ENCODE measurements at places on chromosomes 6 and 20.

DNA sequence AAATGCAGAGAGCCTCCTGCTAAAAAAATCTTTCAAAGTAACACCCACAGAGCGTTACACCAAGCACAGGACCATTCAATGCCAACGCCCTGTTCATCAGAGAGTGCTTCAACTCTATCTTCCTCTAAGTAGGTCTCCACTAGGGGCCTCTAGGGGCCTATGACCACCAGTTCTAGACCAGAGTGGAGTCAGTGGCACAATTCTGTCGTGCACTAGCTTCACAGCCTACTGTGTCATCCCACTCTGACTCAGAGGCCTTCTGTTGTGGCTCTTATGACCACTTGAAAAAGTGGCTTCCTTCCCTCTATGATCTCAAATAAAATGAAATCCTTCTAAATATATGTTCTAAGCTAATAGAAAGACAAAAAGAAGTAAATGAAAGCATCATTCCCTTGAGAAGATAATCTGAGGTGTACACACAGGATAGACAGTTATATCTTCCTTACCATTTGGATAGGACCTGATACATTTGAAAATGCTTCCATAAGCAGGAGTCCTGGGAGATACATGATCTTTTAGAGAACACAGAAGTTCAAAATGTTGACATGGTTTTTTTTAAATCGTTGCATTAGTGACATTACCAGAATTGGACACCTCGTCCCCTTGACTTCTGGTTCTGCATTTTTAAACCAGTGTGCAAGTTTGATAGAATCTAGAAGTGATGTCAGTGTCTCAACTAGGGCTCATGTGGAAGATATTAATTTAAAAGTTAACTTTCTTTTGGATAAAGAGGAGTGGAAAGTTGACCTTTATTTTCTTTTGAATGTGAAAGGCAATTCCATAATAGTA lies 151.9 kb downstream of the SH3BGRL2 start:
- no peak for DNase-seq

- DNase-seq, result no peak
These were observed 54.4 kb upstream of the RBM24 start for GRCh38 chr6:17226786-17227233.

DNA sequence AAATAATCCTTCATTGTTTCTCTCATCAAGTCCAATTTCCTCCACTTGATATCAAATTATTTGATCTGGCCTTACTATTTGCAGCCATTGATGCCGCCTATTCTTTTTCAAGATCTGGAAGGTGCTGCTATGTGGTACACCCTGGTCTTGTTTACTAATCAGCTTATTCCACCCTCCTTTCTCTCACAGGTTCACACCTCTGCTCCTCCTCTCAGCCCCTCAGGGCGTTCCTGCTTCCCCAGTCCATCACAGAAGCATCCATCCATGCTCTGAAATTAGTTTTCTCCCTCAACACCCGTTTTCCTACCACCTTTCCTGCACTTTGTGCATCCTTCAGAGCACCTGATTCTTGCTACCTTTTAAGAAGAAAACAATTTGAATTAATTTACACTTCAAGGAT lies 183.6 kb downstream of the EPHA7 start:
- DNase-seq, result no peak

- no peak for DNase-seq
These were observed 125.2 kb upstream of the MAP3K7 start for GRCh38 chr6:90712114-90712513.

DNA sequence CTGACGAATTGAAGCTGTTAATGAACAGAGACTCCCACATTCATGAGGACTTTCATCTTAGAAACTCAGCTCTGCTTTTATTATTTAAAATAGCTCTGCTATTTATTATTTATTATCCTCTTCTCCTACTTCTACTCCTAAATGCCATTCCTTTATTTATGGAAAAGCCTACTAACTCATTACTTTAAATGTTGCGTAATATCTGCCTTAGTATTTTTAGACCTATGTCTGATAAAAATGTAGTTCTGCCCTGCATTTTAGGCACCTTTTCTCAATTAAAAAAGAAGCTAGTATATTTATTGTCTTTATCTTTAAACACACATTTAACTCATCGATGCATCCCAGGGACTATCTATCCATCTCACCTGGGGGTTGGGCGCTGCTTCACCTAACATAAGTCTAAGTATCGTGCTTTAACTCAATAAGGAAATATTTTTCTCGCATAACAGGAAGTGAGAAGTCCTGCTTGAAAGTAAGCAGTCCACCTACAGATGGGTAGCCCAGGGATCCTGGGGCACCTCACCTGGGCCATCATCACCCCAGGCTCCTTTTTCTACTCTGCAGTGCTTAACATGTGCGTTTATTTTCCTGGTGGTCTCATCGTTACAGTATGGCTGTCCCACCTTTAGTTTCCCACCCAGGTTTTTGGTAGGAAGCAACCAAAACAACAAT lies 31.3 kb upstream of the FAM184A start:
- no peak for DNase-seq

GRCh38 chr6:160750276-160750689 lies 48.2 kb downstream of the PLG start:
- peak; percentile 29 for DNase-seq

- DNase-seq, result no peak
These were observed 16.8 kb downstream of the HLA-B start for GRCh38 chr6:31340228-31340627.

DNA sequence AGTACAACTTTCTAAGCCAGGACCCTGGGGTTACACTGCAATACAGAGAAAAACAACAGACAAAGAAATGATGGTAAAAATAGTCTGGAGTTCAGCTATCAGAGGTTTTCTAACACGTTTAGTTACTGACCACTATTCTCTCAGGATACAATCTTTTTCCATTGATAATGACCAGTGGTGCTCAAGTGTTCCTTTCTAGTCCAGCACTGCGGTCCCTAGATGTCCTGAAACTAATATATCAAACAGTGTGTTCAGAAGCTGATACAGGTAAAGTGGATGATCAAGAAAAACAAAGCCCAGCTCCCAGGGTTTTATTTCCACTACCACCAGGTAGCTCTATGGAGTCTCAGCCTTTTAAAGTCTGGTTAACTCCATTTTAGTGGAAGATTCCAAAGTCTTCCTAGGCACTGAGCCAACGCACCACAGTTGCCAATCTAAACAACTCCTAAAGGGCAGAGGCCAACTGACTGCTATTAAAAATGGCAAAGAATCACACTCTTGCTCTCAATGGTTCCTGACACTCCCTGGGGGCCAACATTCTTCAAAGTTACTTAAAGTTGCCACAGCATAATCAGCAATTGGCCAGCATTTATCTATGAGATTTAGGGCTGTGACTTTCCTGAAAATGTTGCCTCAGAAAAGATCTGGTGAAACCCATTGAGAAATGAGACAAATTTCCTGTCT lies 38.2 kb downstream of the DZANK1 start:
- DNase-seq, result no peak

GRCh38 chr6:38957426-38957825 lies 91.2 kb upstream of the GLP1R start:
- DNase-seq, result no peak

DNA sequence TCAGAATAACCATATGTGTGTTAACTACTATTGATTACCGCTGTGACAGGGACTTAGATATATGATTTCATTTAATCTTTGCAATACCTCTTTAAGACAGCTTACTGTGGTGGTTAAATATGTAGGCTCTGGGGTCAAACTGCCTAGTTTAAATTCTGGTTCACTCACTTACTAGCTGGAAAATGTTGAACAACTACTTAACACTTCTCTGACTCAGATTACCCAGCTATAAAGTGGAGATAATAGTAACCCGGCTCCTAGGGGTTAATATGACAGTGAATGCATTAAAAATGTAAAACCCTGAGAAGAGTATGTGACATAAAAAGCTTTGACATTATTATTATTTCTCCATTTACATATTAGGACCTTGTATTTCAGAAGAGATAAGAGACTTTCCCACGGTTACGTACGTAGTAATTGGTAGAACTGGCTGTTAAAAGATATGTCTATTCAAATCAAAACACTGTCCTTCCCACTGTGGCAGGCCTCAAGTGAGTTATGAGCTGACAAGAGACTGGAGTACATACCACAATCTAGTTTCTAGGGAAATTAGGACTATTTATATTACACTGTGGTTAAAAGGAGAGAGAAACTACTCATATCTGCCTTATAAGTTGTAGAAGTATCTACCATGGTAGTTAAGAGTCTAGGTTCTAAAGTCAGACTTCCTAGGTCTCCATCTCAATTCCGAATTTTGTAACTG lies 4.4 kb upstream of the PLCB1 start:
- no peak for DNase-seq

DNA sequence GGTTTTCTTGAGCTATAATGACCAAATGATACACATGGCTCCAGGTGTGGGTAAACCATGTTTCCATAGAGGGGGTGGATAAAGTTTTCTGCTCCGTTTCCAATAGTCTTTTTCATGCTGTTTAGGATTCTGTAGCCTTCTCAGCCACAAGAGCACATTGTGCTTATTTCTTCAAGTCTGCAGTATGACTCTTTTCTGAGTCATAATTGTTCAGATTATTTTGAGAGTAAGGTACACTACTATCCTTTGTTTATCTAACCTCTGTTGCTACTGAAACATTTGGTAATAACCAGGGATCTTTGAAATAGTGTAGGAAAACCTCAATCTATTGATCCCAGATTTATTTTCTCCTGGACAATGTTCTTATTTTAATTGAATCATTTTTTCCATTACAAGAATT lies 247.9 kb upstream of the BMP2 start:
- no peak for DNase-seq

- no peak for DNase-seq
These were observed 396.9 kb upstream of the ADGRB3 start for GRCh38 chr6:68238097-68238601.

DNA sequence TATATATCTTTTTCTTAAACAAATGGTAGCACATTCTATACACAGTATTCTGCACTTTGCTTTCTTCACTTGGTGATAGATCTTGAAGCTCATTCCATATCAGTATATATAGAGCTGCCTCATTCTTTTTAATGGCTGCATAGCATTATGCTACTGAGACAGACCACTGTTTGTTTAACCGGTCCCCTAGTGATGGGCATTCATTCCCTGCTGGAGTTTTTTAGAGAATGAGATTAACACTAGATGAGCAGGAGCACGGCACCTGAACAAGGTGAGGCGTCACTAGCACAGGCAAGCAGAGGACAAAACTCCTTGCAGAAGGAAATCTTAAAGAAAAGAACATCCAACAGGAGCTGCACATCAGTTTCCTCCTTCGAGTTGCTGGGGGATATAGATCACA lies 69.6 kb downstream of the GNAS-AS1 start:
- DNase-seq, result no peak

DNA sequence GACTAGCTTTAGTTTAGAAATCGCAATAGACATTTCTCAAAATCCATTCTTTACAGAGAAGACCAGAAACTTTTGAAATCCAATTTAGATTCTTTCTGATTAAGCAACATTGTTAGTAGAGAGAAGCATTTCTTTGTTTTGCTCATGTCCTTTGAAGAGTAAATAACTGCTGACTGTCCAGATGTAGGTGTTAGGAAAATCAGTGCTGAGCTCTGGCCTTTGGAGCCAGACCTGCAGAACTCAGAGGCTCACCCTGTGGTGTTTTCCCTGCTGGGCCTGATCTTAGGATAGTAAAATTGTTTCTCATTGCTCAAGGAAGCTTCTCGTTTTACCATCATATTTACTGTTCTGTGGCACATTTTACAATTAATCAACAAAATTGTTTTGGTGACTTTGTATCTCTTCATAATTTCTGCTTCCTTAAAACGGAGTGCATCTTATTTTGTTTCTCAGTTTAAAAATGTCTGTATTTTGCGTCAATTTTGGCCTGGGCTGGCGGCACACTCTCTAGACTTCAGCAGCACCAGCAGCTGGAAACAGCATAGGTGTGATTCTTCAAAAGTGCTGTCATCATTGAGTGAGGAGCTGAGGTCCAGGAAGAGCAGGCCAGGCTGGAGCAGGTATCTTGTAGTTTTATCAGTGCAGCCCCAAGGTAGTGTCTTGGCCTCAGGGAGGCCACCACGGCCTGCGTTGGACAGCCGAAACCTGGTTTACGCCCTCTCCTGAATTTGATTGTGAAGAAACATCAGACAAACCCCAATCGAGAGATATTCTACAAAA lies 8.3 kb upstream of the ZDHHC14 start:
- DNase-seq, result no peak

DNA sequence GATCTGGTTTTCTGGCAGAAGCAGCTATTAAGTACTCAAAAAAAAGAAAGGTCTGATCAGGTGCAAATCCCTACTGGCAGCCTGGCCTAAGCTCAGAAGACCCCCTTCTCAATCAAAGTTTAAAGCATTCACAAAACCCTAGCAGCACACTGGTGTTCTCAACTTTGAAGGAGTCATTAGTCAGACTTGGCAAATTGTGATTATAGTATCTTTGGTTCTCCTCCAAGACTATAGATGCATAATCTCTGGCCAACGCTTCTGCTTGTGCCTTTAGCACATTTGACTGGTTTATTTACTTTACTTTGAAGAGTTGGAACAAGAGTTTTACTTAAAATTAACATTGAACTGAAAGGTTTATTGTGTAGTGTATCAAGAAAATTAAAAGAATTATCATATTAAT lies 248.9 kb downstream of the PTPRK start:
- no peak for DNase-seq

- no peak for DNase-seq
These were observed 56.7 kb downstream of the GJA10 start for GRCh38 chr6:89950879-89951391.

- no peak for DNase-seq
These were observed 134.3 kb downstream of the SLC23A2 start for GRCh38 chr20:4867051-4867450.

Data from neuronal stem cell (in vitro differentiated cells).